ENCODE measurements at places on chromosomes 7 and 10.
A peak's percentile ranks its signal among the peaks of the same experiment; 100 is the strongest.

- DNase-seq, result no peak
Measured at GRCh38 chr10:61819208-61819607, 82.3 kb upstream of the ARID5B start.

DNA sequence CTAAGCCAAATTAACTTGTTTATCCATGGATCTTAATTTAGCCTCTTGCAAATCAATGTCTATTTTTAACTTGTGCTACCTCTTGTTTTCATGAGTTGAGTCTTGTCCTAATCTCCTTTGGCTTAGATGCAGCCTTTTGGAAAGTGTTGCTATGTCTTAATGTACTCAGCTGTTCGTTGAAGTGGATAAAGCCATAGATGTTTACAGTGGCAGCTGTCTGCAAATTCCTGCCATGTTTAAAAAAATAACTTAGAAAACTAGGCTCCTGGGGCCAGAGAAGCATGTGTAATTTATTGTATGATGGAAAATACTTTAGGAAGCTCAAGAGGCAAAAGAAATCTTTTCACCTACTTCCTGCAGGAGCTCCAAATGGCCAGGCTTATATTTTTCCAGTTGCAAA lies 253.1 kb upstream of the RHOBTB1 start:
- no peak for DNase-seq

GRCh38 chr10:132631338-132631735 lies 93.8 kb downstream of the INPP5A start:
- no peak for DNase-seq

DNA sequence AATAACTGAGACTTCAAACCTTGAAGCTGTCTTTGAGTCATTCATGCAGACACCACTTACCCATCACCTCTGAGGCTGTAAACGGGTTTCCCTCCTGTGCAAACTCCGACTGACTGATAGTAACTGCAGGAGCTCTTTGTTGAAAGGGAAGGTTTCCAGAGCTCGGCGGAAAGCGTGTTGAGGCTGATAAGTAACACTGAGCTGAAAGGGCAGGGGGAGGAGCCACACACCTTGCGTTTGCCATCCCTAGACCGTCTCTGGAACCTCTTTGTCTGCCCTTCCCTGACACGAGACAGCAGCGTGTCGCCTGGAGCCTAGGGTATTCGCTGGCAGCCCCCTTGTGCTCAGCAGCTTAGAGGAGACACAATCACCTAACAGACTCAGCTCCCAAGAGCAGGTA lies 134.0 kb downstream of the PAXIP1 start:
- no peak for DNase-seq

DNA sequence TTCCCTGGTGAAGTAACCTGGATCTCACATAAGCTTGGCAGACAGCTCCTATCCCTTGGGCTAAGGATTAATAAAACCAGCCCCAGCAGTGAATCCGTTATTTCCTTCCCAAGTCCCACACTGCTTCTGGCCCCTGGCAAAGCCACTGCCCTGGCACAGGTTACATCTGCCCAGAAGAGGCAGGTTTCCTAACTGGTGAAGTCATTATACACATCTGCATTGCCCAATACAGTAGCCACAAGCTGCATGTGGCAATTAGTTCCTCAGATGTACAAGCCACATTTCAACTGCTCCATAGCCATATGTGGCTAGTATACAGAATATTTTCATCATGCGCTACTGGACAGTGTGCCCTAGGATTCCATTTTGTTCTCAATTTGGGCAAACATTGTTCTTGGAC lies 273.0 kb downstream of the GRM8 start:
- DNase-seq, result no peak

GRCh38 chr10:79241990-79242619 lies 105.2 kb upstream of the PPIF start:
- DNase-seq, result peak; percentile 97

- no peak for DNase-seq
Measured at GRCh38 chr7:150531704-150532103, 17.0 kb downstream of the GIMAP7 start.

DNA sequence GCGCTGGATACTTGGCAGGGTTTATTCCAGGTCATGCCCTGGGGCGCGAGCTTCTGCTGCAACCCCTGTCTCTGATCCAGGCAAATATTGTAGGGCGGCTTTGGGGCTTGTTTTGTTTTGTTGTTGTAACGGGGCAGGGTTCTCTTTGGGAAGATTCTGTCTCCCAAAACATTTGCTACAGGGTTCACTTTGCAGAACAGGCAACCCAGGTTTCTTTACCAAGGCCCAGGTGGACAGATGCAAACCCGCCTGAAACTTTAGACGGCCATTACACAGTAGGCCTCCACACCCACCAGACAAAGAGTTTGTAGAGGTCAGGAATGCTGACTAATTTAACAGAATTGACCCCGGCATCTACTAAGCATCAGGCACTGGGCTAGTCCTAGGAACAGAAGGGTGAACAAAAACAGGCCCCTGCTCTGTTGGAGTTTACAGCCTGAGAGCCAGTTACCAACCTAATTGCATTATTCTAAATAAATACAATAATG lies 567 bp upstream of the CDCA7L start:
- DNase-seq, result no peak

GRCh38 chr7:69060516-69060915 lies 537.8 kb upstream of the AUTS2 start:
- DNase-seq, result no peak

All from suppressor macrophage treated with lipopolysaccharide for 4 hours (primary cell).